Stimulated activated CD4-positive, alpha-beta T cell treated with anti-CD3 and anti-CD28 coated beads, Interleukin-1b, Interleukin-23, amount 100 ng/mL, for 48 hours (primary cell): ENCODE measurements at places on chromosomes 11 and 22.

DNA sequence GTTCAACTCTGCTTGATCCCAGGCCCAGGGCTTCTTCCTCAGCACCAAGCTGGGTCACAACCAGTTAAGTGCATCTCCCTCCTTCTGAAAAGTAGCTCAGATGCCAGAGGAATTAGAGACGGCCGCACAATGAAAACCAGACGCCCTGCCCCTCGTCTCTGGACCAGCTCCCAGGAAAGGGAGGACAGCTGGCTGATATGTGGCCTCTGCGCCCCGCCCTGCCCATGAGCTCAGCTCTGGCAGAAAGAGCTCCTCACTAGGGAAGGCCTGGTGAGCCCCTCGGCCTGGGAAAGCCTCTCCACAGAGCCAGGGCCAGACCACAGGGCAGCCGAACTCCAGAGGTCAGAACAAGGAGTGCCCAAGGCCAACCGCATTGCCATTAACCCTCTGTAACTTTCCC is 18.1 kb upstream of the SCGB1A1 start:
- no peak for DNase-seq

DNA sequence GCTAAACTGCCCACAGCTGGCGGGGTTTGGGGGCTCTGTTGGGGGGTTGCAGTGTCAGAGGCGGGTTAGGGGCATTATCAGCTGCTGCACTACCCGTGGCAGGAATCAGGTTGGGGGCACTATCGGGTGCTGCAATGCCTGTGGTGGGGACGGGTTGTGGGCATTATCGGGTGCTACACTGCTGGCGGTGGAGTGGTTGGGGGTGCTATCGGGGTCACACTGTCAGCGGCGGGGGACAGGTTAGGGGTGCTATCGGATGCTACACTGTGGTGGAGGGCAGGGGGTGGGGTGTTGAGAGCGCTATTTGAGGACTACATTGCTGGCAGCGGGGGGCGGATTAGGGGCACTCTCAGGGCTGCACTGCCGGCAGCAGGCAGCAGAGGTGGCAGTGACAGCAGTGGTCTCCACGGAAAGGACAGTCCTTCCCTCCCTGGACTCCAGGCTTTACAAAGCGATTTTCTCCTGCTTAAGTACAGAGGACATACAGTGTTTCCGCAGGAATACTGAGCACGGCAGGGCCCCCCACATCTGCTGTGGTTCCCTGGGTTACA is 119.5 kb upstream of the VPREB1 start:
- no peak for DNase-seq

GRCh38 chr11:46513934-46514342 is 79.9 kb downstream of the AMBRA1 start:
- no peak for DNase-seq

DNA sequence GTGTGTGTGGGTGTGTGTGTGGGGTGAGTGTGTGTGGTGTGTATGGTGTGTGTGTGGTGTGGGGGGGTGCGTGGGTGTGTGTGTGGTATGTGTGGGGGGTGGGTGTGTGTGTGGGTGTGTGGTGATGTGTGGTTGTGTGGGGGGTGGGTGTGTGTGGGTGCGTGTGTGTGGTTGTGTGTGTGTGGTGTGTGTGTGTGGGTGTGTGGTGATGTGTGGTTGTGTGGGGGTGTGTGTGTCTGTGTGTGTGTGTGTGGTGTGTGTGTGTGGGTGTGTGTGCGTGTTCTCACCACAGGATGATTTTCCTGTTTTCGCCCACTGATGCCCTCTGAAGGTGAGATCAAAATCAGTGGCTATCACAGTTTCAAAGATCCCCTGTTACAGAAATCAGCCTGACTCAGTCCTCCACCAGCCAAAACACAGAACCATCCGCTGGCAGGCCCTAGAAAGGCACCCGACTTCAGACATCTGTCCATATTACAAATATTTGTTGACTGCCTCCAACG is 24.7 kb downstream of the CPT1A start:
- no peak for DNase-seq

DNA sequence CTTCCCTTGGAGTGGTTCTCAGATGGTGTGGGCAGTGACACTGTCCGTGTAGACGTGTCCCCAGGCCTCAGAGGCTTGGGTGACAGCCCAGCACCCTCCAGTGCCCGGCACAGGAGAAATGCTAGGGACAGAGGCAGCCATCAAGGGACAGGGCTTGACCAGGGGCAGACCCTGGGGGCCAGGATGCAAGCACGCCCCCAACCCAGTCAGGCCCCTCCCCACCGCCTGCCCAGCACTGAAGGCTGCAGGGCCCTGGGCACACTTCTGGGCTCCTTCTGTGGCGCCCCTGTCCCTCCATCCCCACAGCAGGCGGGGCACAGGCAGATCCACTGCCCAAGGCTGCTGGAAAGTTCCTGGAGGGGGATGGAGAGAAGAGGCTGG is 11.1 kb downstream of the IGF2 start:
- no peak for DNase-seq

- no peak for DNase-seq
Measured at GRCh38 chr22:24400726-24401596, 26.4 kb upstream of the ADORA2A start.

DNA sequence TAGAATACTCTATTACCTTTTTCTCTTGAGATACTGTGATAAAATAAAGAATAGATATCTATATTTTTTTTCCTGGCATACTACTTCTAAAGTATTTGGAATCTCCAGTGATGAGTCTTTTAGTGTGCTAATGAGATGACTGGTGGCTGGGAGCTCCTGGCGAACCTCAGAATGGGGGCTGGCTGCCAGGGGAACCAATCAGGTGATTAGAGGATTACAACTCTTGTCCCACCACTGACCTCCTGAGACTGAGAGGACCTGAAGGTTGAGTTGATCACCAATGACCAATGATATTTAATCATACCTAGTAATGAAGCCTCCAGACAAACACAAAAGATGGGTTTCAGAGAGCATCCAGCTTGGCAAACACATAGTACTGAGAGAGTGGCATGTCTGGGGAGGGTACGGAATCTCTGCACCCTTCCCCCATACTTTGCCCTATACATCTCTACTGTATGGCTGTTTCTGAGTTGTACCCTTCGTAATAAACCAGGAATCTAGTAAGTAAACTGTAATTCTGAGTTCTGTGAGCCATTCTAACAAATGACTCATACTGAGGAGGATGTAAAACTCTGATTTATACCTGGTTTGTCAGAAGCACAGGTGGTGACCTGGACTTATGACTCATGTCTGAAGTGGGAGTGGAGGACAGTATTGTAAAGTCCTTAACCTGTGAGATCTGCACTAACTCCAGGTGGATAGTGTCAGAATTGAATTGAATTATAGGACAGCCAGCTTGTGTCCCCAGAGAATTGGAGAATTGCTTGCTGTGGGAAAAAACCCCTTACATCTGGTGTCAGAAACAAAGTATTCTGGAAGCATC is 325.3 kb upstream of the LRRC4C start:
- no peak for DNase-seq

DNA sequence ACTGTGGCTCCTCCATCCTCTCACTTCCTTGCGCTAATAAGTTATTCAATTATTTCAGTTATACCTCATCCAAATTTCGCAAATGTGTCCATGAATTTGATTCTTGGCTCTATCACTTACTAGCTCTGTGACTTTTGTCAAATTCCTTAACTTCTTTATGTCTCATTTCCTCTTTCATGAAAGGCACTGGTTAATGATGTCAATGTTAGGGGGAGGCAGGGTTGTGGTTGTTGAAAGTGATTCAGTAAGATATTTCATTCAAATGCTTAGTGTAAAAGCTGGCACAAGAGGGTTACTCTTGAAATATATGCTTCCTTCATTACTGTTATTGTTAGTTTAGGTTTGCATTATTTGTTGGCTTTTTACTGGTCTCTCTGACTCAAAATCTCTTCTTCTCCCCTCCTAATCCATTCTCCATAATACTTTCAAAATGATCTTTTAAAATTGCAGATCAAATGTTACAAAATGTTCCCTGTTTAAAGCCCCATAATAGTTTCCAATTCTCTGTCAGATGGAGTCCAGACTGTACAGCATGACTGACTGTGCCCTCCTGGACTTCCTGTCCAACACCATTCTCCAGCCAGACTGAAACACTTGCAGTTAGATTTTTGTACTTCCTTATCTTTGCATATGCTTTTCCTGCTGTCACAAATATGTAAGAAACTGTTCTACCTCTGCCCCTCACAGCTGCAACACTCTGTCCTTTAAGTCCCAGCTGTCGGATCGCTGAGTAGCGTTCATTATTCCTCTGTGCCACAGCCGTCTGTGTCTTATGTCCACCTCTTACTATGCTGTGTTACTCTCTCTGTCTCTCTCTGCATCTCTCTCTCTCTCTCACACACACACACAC is 510.6 kb upstream of the RAG2 start:
- DNase-seq, result no peak
